Endothelial cell (in vitro differentiated cells): ENCODE measurements at places on chromosomes 2 and 18. TPM values are rescaled to one million over a fixed set of nuclear protein-coding genes. Genes with fewer than 3 reads are reported as not detected.

The TNFAIP6 gene
- total RNA-seq: not detected

The FLACC1 gene
- total RNA-seq: 1.1 TPM

DNA sequence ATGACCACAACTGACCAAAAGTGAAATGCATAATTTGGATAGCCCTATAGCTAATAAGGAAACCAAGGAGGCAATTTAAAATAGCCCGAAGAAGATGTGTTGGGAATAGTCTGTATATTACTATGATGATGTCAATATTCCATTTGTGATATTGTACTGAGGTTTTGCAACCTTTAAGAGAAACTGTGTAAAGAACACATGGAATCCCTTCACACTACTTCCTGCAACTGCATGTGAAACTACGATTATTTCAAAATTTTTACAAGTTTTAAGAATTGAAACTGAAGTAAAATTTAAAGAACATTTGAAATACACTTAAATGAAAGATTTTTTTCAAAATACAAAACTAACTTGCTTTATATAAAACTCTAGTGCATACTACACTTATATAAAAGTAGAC lies 504.3 kb upstream of the ID2 start:
- DNase-seq: no peak

GRCh38 chr2:191748059-191748461 lies 70.1 kb downstream of the NABP1 start:
- no peak for DNase-seq

DNA sequence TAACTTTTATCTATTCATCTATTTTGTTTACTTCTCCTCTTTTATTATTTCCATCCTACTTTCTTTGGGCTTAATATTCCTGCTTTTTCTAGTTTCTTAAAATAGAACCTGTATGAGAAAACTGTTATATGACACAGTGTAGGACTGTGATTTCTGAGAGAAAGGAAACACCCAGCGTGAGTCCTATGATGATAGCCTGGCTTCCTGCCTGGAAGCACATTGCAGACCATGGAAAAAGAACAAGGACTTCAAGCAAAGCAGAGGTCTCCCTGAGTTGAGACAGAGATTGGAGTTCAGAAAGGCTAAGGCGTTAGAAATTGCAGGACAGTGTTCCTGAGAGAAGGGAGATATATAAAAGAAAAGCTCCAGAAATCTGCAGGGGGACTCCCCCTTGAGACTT lies 7.8 kb downstream of the RBM44 start:
- DNase-seq: no peak

- peak; percentile 20 for DNase-seq
These were observed 85.5 kb upstream of the PGAP1 start for GRCh38 chr2:197011801-197012641.
